Suppressor macrophage (primary cell): ENCODE measurements at places on chromosomes 11 and 22.
A peak's percentile ranks its signal among the peaks of the same experiment; 100 is the strongest.

DNA sequence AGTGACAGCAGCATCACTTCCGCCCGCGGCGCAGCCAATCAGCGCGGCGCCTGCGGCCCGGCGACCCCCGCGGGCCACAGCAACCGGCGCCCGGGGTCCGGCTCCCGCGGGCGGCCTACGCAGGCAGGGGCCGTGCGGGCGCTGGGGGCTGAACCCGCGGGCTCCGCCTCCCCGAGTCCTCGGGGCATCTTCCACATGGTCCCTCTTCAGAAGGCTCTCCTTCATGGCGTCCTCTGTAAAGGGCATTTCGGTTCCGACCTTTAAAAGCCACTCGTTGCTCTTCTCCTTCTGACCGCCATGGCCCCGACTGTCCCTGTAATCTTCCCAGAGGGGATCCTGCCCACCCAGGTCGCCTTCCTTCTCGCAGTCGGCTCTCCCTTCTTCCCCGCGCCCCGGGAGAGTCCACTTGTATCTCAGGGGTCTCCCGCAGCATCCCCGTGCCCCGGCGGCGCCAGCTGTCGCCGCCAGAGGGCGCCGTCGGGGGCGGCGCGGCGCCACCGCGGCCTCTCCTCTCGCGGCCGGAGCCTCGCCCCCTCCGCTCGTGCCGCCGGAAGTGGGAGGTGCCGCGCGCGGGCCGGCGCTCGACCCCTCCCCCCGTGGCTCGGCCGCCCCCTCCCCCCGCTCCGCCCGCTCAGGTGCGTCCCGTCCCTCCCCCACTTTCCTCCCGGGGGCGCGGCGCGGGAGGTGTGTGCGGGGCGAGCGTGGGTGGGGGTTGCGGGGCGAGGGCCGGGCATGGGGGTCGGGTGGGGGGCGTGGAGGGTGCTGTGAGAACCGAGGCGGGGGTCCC, at the start of gene RNF214:
RNF214 (plus strand) TSS at position 580 of the 787 bp plus-strand sequence. CDS start 1,602 bp downstream, outside the sequence.
- peak; percentile 94 for DNase-seq

DNA sequence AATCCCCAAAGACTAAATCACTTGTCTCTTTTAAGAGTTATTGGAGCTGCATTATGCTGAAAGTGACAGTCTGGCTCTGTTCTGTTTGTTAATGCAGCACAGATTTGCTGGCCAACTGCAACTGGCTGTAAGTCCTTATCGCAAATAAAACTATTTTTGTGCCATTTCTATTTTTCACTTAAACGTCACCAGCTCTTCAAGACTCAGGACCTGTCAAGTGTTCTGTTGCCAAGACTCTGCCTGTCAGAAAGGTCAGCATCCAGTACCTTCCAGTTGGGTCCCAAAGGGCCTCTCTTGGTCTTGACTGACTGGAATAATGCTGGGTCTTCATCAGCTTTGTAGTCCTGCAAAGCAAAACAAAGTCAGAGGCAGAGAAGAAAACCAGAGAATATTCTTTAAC, 45.6 kb downstream of the PITPNB start:
- DNase-seq, result no peak

DNA sequence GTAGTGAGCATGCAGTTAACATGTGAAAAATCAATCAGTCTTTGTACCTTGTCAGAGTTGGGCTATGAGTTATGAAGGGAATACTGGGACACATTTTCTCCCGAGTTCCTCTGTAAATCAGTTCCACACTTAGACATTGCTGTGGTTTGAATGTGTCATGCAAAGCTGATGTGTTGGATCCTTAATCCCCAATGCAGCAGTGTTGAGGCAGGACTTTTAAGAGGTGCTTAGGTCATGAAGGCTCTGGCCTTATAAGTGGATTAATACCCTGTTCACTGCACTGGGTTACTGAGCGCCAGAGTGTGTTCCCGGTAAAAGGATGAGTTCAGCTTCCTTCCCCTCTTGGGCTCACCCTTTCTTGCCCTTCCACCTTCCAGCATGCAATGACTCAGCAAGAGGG, 742.1 kb upstream of the TENM4 start:
- DNase-seq, result no peak

DNA sequence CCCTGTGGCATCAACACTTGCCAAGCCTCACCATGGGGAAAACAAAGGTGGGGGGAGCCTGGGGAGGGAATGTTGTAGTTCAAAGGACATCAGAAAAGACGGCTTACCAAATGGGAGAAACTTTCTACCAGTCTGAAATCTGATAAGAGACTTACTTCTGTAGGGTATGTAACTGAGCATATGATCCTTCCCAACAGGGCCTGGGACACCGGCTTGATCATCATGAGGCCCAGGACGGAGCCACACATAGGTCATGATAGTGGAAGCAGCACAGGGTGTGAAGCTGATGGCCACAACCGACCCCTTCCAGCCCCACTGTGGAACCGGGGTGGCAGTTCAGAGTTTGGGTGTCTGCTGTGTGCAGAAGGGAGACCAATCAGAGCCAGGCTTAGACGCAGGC, 51.1 kb downstream of the MICAL3 start:
- DNase-seq, result no peak

- DNase-seq, result no peak
These were observed 139.5 kb downstream of the CTTN start for GRCh38 chr11:70537576-70538571.

GRCh38 chr11:57982776-57983175, 40.9 kb upstream of the OR9Q1 start:
- no peak for DNase-seq

GRCh38 chr11:61406067-61406466, 13.7 kb downstream of the TMEM216 start:
- DNase-seq, result no peak

GRCh38 chr22:20298803-20299745, 20.8 kb downstream of the DGCR6L start:
- DNase-seq, result peak; percentile 84

- DNase-seq, result peak; percentile 68
These were observed 43.0 kb upstream of the RTL6 start for GRCh38 chr22:44540756-44541670.

DNA sequence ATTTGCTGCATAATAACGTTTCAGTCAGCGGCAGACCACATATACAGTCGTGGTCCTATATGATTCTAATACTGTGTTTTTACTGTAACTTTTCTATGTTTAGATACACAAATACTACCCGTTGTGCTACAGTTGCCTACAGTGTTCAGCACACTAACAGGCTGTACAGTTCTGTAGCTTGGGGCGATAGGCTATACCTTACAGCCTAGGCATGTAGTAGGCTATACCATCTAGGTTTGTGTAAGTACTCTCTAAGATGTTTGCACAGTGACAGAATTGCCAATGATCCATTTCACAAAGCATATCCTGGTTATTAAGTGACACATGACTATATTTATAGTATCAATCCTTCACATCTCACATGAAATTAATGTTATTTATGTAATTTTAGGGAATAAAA, 78.2 kb downstream of the YAP1 start:
- DNase-seq, result no peak

GRCh38 chr11:35523331-35523768, 2.1 kb downstream of the PAMR1 start:
- no peak for DNase-seq
